ENCODE measurements at places on chromosomes 6 and 20.

- no peak for DNase-seq
Measured at GRCh38 chr6:34888514-34888856, 570 bp upstream of the ANKS1A start.

DNA sequence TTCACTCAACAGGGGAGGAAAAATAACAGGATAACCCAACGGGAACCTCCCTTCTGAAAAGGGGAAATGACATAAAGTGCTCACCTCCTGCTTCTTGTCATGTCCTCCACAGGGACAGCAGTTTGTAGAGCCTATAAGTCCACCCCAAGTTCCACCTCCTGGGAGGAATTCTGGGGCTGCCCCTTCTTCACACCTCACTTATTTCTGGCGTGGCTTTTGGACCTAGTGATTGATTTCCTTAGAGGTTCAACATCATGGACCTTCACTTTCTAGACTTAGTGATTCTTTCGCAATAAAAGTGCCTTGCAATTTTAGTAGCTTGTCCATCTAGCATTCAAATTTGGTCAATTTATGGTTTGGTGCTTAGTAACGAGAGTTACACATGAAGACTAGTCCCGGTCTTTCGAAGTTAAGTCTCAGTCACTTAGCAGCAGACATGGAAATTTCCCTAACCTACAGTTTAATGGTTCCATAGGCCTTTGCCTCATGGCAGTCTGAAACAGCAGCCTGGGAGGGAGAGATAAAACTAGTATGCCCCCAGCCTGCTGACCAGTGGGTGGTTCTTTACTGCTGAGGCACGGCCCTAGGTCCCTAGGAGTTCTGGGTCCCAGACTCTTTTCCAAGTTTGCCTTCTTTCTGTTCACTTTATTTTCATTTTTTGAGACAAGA lies 59.2 kb upstream of the CDKAL1 start:
- no peak for DNase-seq

GRCh38 chr6:168034537-168034936 lies 37.1 kb downstream of the KIF25 start:
- no peak for DNase-seq

DNA sequence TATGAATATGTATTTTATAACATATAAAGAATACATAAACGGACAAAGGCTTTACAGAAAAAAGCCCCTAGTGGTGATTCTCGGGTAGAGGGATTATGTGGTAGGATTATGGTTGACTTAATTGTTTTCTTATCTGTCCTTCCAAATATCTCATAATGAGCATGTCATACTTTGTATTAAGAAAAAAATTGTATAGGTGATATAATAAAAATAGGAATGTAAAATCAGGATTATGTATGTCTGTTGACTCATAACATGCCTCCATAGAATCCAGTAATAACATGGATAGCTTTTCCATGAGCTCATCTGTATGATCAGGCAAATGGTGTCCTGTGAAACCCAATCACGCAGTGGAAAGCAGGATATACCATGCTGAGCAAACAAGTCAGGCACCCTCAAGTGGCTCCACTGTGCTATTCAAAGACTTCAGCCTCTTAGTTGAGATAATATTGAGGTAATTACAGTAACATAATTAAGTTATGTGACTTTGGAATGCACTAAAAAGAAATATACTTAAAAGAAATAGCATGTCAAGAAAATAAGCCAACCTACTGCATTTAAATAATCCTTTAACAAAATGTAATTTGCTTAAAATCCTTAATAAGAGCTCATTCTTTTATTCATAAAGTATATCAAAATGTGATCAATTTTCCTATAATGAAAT lies 39.6 kb upstream of the PRELID3B start:
- no peak for DNase-seq

DNA sequence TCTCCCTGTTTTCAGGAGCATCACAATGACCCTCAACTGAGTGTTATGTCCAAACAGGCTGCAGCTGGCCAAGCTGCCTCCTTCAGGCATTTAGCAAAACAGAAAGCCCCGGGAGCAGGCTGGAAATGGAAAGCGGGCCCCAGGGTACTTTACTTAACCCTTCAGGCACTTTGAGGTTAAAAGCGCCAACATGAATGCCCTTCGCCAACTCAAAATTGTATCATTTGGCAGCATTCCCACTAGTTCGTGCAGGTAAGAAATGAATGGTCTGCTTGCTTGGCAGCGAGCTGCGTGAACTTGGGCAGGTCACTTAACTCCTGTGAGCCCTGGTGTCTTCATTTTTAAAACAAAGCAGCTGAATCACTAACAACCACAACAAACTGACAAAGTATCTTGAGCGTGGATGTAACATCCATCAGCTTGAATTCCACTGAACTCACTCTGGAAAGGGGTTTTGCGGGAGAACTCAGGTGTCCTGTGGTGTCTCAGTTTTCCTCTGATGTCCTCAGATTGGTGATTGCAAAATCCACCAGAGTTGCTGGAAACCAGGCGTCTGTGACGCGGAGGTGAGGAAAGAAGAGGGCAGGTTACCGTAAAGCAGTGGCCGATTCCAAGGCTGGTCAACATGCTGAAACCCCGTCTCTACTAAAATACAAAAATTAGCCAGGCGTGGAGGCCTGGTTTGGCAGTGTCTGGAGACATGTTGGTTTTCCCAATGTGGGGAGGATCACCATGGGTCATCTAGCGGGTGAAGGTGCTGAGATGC lies 118.8 kb upstream of the ZNF217 start:
- no peak for DNase-seq

- no peak for DNase-seq
Measured at GRCh38 chr20:3658019-3658715, 5.0 kb downstream of the GFRA4 start.

DNA sequence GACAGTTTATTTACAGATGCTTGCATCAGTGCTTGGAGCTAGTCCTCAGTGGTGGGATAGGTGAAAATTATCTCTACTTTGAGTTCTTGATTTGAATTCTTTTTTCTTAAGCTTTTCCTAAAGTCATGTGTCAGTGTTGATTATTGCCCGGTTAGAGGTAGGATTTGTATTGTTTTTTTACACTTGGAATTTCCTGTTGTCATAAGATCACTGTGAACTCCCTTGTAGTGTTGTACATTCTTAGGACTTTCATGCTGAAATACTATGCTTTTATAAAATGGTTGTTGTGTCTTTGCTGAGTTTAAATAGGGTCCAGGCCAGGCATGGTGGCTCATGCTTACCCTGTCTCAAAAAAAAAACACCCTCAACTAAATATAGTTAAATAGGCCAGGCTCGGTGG lies 20.3 kb downstream of the ASXL1 start:
- DNase-seq: no peak

DNA sequence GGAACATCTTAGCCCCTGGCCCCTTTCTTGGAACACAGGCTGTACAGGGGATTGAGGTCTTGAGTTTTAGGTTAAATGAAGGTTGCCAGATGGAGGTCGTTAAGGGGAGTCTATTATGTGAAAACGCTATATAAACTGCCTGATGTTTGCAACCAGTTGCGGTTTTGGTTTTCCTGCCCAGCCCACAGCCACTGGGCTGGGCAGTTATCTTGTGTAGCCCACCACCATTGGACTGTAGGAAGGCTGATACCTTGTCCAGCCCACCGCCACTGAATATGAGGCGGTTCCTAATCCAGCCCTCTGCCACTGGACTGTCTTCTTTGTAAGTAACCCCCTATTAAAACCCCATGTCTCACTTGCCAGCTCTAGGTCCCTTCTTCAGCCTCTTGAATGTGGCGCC lies 42.3 kb upstream of the COL21A1 start:
- no peak for DNase-seq

- no peak for DNase-seq
Measured at GRCh38 chr6:156953479-156954146, 176.4 kb downstream of the ARID1B start.

GRCh38 chr6:109595998-109596397 lies 95.0 kb downstream of the AK9 start:
- no peak for DNase-seq

DNA sequence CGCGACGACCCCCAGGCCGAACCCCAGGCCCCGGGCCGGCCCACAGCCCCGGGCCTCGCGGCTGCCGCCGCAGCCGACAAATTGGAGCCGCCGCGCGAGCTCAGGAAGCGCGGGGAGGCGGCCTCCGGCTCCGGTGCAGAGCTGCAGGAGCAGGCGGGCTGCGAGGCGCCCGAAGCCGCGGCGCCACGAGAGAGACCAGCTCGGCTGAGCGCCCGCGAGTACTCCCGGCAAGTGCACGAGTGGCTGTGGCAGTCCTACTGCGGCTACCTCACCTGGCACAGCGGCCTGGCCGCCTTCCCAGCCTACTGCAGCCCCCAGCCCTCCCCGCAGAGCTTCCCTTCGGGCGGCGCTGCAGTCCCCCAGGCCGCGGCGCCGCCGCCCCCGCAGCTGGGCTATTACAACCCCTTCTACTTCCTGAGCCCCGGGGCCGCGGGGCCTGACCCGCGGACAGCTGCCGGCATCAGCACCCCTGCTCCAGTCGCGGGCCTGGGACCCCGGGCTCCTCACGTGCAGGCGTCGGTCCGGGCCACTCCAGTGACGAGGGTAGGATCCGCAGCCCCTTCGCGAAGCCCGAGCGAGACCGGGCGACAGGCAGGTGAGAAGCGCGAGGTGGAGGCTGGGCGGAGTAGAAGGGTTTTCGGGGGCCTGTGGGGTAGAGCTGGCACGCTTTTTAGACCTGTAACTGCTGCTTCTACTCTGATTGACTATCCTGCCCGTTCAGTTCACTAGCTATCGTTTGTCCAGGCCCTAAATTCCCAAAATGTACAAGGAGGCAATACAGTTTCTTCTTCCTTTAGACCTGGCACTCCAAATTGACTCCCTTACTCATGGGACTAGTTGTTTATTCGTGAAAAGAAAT lies 654 bp downstream of the FAM8A1 start:
- peak; percentile 53 for DNase-seq

GRCh38 chr20:18190338-18191233 lies 52.9 kb downstream of the KAT14 start:
- DNase-seq: no peak

DNA sequence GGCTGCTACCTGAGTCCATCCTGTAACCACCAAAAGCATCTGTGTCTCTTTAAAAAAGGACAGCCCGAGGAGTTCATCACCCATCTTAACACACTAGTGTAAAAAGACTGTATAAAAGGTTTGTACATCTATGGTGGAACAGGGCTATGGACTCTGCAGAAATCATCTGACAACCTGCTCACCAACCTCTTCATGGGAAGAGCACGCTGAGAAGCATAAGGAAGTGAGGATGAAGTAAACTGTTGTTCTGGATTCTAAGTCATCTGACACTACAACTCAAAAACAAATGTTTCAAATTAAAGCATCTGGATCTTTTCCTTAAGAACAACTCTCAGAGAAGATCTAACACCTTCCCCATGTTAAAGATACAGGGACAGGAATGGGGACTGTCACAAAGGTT lies 5.4 kb downstream of the IFNGR1 start:
- DNase-seq: no peak

GRCh38 chr6:37116326-37116725 lies 53.6 kb upstream of the PIM1 start:
- DNase-seq: no peak

GRCh38 chr6:35209622-35210247 lies 4.0 kb upstream of the SCUBE3 start:
- DNase-seq: no peak

GRCh38 chr6:139841794-139842215 lies 467.4 kb upstream of the CITED2 start:
- DNase-seq: no peak

- no peak for DNase-seq
Measured at GRCh38 chr20:32798046-32798981, 21.4 kb upstream of the MAPRE1 start.

DNA sequence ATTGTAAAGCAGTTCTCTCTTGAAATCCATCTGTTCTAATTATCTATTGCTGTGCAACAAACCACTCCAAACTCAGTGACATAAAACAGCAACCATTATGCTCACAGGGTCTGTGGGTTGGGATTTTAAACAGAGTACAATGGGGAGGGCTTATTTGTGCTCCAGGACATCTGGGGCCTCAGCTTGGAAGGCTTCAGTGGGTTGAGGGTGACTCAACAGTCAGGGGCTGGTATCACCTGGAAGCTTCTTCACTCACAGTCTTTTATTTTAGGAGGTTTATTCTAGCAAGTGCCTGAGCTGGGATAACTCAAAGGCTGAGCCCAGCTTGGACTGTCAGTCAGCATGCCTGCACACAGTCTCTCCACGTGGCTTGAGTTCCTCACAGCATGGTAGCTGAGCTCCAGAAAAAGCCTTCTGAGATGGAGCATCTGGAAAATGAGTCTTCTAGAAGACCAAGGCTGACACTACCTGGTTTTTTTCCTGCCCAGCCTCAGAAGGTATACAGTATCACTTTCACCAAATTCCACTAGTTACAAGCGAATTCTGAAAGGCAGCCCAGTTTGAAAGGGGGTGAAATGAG lies 234.6 kb upstream of the ID4 start:
- DNase-seq: no peak

- DNase-seq: no peak
Measured at GRCh38 chr6:140370976-140371870, 996.8 kb upstream of the CITED2 start.

DNA sequence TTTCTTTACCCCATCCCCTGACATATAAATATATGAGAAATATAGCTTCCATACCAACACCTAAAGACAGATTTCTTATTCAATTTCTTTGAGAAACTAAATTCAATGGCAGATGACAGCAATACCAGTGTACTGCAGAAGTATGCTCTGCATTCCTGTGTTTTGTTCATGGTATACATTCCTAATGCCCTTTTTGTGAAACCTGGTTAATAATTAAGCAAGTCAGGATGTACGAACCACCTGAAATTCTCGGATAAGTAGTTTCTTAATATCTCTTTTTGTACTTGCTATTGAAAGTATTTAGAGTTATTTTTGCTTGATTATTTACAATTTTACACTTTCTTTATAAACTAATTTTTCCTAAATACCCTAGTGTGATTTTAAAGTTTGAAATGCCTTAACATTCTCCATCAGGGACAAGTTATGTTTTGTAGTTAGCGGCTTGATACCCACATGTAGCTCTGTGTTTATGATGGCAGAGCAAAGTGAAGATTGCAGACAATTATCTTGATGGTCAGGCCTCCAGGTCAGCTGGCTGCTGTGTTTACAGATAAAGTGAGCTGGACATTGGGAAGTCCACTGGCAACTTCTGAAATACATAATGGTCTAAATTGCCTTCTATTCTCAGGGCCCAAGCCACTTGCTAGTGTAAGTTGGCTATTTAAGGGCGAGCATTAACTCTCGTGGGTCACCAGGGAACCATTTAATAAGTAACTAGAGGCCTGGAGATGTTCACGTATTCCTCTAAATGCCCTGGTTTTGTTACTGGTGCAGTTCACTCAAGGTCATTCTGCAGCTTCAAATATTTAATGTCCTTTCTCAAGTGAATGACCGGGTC lies 58.2 kb downstream of the PLCB1 start:
- no peak for DNase-seq

Data from progenitor cell of endocrine pancreas (in vitro differentiated cells).